Muscle of back (tissue), 13 donors: ENCODE measurements at places on chromosomes 7 and 10. TPM values are rescaled to one million over a fixed set of nuclear protein-coding genes. Genes with fewer than 3 reads are reported as not detected.
A peak's percentile ranks its signal among the peaks of the same experiment; 100 is the strongest.

KLF14 gene
- polyA plus RNA-seq, result 1.3 TPM

OR6V1 gene
- not detected for polyA plus RNA-seq

DNAJC12 gene
- 7.4 TPM for polyA plus RNA-seq

GRCh38 chr7:124810605-124811004 is 45.0 kb upstream of the GPR37 start:
- DNase-seq, result no peak

DNA sequence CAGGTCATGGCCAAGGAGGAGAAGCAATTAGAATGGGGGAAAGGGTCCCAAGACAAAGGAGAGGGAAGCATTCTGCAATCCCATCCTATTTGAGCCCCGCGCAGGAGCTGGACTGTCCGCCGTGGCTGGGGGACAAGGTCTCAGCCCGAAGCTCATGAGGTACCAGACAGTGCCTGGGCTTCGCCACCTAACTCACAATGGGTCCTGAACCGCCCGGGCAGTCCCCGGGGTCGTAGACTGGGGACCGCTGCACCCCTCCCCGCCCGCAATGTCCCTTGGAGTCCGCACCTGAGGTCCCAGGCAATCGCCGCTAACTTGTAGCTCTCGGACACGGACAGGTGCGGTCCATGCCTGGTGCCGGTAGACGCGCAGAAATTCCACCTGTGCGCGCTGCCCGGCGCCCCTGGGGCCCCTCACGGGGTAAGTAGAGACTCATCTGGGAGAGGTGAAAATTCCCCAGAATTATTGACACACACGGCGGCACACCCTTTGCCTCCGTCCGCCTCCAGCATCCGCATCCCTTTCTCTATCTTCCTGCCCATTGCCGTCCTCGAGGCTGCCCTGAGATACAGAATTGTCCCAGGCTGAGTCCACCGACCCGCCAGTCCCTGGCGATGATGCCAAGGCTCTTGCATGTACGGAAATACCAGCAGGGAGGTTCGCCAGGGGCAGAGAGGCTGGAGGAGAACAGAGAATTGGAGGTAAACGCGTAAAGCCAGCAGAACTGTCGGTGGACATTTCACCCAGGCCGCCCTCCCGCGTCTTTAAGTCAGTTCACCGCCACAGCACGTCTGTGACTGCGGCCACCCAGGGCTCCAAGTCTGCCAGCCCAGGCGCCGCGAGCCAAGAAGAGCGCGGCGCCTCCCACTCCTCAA is 1.8 kb downstream of the CHRM2 start:
- DNase-seq, result no peak

- DNase-seq, result peak; percentile 72
Observed at GRCh38 chr10:42754155-42755027, 28.2 kb upstream of the BMS1 start.

DNA sequence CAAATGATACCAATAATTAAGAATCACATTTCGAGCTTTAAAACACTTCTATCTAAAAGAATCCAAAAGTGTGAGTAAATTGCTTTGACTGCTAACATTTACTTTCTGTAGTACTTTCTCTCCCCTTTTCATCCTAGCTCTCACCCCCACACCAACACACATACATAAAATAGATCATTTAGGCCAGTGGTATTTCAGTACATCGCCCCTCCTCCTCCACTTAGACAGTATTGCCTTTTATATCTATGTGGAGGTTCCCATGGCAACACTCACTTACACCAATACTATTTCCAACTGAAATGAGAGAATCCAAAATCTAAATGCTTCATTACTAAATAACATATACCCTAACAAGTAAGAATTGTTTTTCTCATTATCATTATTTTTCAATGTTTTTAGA is 58.9 kb downstream of the HIBADH start:
- DNase-seq, result peak; percentile 16

GRCh38 chr10:45152726-45153125 is 152.0 kb downstream of the ZNF22 start:
- no peak for DNase-seq

DNA sequence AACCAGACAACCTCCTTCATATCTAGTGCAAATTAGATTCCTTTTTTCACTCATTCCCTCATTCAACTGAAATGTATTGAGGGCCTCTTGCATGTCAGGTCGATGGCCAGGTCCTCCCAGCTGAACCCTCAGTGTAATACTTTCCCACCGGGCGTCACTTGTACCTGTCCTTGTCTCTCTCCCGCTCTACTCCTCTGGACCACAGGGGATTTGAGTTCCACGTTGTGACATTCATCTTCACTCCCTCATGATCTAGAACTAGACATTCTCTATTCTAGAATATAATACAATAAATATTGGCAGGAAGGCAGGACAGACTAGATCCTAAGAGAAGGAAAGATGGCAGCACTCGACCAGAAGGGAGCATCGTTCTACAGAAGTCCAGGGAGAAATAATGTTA is 83.9 kb downstream of the WNT2 start:
- DNase-seq, result no peak
